ENCODE measurements at places on chromosomes 4 and X. TPM values are rescaled to one million over a fixed set of nuclear protein-coding genes. Genes with fewer than 3 reads are reported as not detected.

The ZDHHC15 gene
- not detected for total RNA-seq

The CENPVL1 gene
- not detected for total RNA-seq

The GRIA3 gene
- total RNA-seq: not detected

The MTMR8 gene
- total RNA-seq: 0.50 TPM

The PUDP gene
- total RNA-seq: 25.5 TPM

The CXCL3 gene
- 3.8 TPM for total RNA-seq

The WWC2 gene
- 18.5 TPM for total RNA-seq

The CT47B1 gene
- not detected for total RNA-seq

The MAGIX gene
- 3.0 TPM for total RNA-seq

The NAT8L gene
- total RNA-seq: 10.0 TPM

The AREG gene
- 48.1 TPM for total RNA-seq
